Kidney (tissue), 22 donors: ENCODE measurements at places on chromosomes 16 and 17. TPM values are rescaled to one million over a fixed set of nuclear protein-coding genes. Genes with fewer than 3 reads are reported as not detected.

DNA sequence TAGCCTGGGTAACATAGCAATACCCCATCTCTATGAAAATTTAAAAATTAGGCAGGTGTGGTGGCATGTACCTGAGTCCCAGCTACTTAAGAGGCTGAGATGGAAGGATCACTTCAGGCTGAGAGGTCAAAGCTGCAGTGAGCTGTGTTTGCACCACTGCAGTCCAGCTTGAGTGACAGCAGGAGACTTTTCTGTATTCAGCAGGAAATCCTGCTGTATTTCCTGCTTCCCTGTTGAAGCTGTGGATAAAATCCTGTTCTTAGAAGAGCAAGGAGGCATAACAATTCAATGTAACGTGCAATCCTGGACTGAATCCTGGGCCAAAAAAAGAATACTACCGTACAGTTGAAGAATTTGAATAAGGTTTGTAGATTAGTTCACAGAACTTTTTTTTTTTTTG, 62.2 kb downstream of the FBXL20 start:
- DNase-seq, result no peak

NTN3 gene
- total RNA-seq, result 0.28 TPM

SPATA32 gene
- not detected for total RNA-seq

PPP1R27 gene
- total RNA-seq, result not detected

TEKT1 gene
- 0.06 TPM for total RNA-seq

GPRC5B gene
- total RNA-seq, result 53.1 TPM

SDR42E1 gene
- total RNA-seq, result 15.0 TPM

DNA sequence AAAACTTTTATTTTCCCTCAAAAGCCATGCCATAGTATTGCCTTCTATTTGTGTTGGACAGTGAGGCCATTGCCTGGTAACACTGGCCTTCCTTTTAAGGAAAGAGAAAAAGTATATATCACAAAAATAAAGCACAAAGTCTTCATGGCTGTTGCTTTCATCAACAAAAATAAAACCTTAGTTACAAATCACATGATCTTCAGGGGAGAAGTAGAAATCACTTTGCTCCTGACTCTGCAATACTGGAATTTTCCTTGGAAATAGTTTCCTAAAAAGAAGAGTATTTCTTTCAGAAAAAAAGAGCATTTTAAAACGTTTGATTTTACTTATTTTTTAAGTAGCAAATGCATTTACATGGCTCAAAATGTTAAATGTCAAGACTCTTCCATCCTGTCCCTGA, 41.9 kb downstream of the FAM20A start:
- no peak for DNase-seq

GRCh38 chr16:85190572-85190971, 78.3 kb upstream of the CIBAR2 start:
- no peak for DNase-seq

DNA sequence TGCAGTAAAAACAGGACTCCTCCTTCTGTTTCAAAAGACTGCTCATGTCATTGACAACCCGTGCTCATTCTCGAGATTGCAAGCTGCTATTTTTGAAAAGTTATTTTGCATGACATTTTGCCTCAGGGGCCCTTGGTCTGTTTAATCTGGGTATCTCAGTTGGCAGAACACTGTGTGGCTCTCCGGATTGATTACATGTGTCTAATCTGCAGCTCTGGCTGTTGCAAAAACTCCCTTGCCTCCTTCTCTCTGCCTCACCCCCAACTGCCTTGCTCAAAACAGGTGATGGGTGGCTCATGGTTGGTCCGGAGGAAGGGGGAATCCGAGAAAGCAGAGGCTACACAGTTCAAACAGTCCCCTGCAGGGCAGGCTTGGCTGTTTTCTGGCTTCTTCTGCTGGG, 25.3 kb downstream of the GINS3 start:
- no peak for DNase-seq
